PC-3 (cell line): ENCODE measurements at places on chromosomes 12 and 14. TPM values are rescaled to one million over a fixed set of nuclear protein-coding genes. Genes with fewer than 3 reads are reported as not detected.

Gene PTPN11
- total RNA-seq: 121 and 137 TPM in 2 replicates

- no peak for DNase-seq
Measured at GRCh38 chr14:73503648-73504047, 12.9 kb downstream of the RIOX1 start.

Gene SERPINA12
- not detected in 2 replicates for total RNA-seq

Gene PYGL
- 163 and 174 TPM in 2 replicates for total RNA-seq

Gene ACSS3
- total RNA-seq: not detected in 2 replicates

Gene B4GALNT3
- total RNA-seq: 3.7 and 5.0 TPM in 2 replicates

Gene RILPL2
- total RNA-seq: 2.2 and 3.2 TPM in 2 replicates

- peak; percentile 91 for DNase-seq
Measured at GRCh38 chr12:38906482-38907200, 1.2 kb upstream of the CPNE8 start.
